H9 (cell line): ENCODE measurements at places on chromosomes 16 and 17. TPM values are rescaled to one million over a fixed set of nuclear protein-coding genes. Genes with fewer than 3 reads are reported as not detected.

The EFNB3 gene
- total RNA-seq: 11.3 and 11.4 TPM in 2 replicates

The DNAAF8 gene
- total RNA-seq: 0.33 and 0.39 TPM in 2 replicates

The PRPSAP2 gene
- total RNA-seq: 58.0 and 59.7 TPM in 2 replicates

The KRTAP1-5 gene
- total RNA-seq: not detected in 2 replicates

GRCh38 chr17:35901631-35902175 lies 21.5 kb upstream of the CCL5 start:
- H3K27ac ChIP-seq: no peak overlapping the region
- no peak for DNase-seq
- no peaks in the 10 kb centered on the region for H3K27me3 ChIP-seq
- H3K4me1 ChIP-seq: no peaks in the 10 kb centered on the region

- no peaks in the 10 kb centered on the region; the same call in 1 of the 2 replicates for H3K4me1 ChIP-seq
- H3K4me3 ChIP-seq: no peak overlapping the region
- no peak for DNase-seq
- no peaks in the 10 kb centered on the region; the same call in 1 of the 2 replicates for H3K27me3 ChIP-seq
Observed at GRCh38 chr16:70610273-70611223, 35.8 kb upstream of the IL34 start.

DNA sequence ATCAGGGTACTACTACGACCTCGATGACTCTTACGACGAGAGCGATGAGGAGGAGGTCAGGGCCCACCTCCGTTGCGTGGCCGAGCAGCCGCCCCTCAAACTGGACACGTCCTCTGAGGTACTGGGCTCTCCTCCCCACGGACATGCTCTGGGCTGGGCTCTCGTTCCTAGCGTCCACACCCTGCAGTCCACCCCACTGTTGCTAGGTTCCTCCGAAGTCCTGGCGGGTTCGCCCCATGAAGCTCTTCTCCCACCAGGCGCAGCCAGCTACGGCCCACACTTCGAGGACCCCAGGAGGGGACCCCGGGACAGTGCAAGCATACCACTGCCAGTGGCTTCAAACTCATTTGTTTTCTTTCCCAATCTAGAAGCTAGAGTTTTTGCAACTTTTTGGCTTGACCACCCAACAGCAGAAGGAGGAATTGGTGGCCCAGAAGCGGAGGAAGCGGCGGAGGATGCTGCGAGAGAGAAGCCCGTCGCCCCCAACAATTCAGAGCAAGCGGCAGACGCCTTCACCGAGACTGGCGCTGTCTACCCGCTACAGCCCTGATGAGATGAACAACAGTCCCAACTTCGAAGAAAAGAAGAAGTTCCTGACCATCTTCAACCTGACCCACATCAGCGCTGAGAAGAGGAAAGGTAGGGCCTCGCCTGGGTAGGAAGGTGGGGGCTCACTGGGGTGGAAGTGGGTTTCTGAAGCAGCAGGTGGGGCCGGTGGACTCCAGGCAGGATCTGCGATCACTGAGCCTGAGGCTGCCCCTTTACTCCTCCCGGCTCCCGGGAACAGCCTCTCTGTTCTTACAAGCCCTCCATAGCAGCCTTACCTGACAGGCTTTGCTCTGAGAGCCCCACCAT lies 25.6 kb downstream of the GINS2 start:
- H3K4me1 ChIP-seq: no peaks in the 10 kb centered on the region
- no peak for DNase-seq
- peaks cover 92% of the 10 kb centered on the region for H3K36me3 ChIP-seq
- H3K27me3 ChIP-seq: no peaks in the 10 kb centered on the region

- H3K27me3 ChIP-seq: no peaks in the 10 kb centered on the region
- no peak overlapping the region for H3K27ac ChIP-seq
- no peaks in the 10 kb centered on the region for H3K36me3 ChIP-seq
- no peak for DNase-seq
Observed at GRCh38 chr17:57963149-57963511, 7.9 kb upstream of the CUEDC1 start.
